Suppressor macrophage treated with lipopolysaccharide for 4 hours (primary cell): ENCODE measurements at places on chromosomes 3 and 15.

DNA sequence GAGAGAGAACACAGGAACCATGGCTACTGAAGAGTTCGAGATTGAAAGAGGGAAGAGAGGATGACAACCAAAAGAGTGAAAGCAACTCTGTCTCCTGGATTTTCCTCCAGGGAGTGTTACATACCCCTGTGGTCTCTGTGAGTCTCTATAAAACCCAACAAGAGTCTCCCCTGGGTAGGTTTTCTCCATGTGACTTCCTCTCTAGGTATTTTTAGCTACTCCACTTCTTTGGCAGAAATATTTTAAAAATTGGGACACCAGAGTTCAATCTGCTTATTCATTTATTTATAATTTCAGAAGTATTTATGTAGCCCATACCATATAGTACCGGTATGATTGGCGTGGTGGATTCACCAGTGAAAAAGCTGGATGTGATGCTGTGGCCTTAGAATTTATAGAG lies 671.7 kb upstream of the NR2F2 start:
- DNase-seq, result no peak

DNA sequence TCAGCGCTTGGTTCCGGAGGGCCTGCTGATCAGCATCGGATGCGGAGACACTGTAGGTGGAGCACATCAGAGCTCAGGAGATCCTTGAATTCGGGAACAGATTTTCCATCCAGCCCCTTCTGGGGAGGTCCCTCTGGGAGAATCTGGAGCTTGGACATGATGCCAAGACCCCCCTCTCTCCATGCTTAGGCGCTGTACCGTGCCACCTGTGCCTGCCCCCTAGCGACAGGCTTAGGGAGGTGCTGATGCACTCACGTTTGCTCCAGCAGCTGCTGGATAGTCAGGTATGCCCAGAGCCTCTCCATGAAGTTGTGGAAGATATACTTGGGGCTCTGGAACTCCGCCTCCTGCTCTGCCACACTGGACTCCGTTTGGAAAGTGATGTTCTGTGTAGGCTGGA lies 9.7 kb downstream of the ITIH4 start:
- DNase-seq, result peak; percentile 10

- DNase-seq, result no peak
These were observed 233.5 kb upstream of the AGTR1 start for GRCh38 chr3:148464246-148464645.

GRCh38 chr3:20111836-20112235 lies 71.6 kb downstream of the KAT2B start:
- no peak for DNase-seq

GRCh38 chr3:161233557-161233956 lies 12.4 kb downstream of the NMD3 start:
- DNase-seq, result no peak

- no peak for DNase-seq
These were observed 280.4 kb downstream of the ULK4 start for GRCh38 chr3:41681479-41681878.

- no peak for DNase-seq
These were observed 46.4 kb downstream of the KLF15 start for GRCh38 chr3:126310816-126311215.

DNA sequence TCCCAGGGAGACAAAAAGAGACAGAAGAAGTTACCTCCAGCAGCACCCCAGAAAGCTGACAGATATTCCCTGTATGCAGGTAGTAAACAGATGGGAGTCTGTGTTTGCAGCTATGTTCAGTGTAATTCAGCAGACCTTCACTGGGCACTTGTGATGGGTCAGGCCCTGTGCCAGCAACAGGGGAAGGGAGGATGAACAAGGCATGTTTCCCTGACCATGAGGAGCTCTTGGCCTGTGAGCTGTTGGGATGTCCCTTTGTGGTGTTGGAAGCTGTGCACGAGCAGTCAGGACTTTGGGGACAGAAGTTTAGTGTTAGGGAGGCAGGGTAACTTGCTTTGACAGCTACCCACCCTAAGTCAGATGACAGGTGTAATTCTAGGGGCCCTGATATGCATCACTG lies 106.0 kb upstream of the TRIM42 start:
- no peak for DNase-seq

DNA sequence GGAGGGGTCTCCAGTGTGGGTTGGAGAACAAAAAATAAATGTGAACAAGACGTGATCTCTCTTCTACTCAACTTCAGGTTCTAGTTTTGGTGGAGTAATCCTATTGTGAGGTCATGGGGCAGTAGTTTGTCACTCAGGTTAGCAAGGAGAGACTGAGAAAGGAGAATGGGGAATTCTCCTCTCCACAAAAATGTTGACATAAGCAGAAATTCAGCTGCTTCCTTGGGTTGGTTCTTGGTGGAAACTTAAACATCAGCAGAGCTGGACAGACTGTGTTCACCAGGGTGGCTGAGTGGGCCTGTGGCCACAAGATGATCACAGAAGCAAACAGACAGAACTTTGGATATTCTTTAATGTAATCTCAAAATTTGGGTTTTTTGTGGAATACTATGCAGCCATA lies 78.7 kb downstream of the EPHB1 start:
- no peak for DNase-seq

DNA sequence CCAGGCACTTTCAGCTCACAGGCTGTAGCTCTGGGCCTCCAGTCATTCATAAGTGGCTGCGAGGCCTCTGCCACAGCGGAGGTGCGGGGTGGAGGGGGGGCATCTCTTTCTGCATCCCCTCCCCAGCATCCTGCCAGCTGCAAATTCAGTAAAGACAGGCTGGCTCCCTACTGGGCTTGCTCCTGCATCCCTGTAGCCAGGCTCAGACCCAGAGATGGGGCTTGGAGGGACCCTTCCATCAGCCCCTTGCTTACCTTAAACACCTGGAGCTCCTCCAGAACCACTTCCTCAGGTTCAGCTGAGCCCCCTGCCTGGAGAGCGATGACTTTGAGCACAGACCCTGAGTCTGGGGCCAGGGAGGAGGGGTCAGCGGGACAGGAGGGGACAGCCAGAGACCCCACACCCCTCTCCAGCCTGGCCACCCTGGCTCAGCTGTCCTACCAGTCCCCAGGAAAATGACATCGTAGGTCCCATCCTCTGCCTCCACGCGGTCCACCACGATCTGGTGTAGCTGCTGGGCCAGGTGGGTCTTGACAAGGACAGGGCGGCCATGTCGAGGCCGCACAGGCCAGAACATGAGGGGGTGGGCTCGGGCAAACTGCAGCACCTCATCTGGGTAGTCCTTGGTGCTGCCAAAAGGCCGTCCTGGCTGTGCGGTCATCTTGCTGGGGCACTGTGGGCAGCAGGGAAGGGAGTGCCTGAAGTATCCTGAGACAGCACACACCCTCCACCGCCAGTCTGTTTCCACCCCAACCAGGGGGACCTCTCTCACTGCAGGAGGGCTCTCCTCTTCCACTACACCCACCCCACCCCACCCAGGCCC lies 5.3 kb downstream of the SEMA3G start:
- DNase-seq, result no peak

GRCh38 chr15:85910834-85911233 lies 116.1 kb upstream of the KLHL25 start:
- DNase-seq, result no peak

DNA sequence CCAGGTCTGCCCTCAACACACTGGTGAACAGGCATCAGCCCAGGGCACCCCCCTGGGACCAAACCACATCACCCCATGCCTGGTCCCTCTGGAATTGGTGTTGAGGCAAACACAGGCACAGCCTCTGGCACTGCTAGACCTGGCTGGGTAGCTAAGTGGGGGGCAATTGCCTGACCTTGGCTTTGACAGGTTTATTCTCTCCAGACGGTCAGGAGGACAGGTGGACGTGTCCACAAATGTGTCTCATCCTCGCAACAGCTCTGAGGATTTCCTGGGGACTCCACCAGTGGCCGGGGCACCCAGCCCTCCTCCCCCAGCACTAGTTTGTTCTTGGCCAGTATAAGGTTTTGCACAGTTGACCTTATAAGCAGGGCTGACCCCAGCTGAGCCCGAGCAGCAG lies 31.3 kb downstream of the TKT start:
- DNase-seq, result no peak

DNA sequence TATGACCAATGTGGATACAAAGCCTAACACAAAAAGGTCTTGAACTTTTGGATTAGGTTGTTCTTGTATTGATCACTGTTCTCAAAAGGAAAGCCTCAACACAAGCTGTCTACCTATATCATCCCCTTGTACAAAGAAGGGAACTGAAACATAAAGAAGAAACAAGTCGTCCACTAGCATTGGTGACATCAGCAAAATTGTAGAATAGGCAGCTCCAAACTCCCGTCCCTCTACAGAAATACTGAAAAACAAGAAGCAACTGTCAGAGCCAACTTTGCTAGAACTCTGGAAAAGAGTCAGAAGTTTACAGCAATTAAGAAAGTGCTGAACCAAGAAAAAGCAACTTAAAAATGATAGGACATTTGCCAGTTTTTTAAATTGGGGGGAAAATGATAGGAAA lies 7.5 kb upstream of the NR1I2 start:
- DNase-seq, result peak; percentile 48

- DNase-seq, result peak; percentile 35
These were observed 13.6 kb downstream of the MRPS25 start for GRCh38 chr3:15051531-15051930.

DNA sequence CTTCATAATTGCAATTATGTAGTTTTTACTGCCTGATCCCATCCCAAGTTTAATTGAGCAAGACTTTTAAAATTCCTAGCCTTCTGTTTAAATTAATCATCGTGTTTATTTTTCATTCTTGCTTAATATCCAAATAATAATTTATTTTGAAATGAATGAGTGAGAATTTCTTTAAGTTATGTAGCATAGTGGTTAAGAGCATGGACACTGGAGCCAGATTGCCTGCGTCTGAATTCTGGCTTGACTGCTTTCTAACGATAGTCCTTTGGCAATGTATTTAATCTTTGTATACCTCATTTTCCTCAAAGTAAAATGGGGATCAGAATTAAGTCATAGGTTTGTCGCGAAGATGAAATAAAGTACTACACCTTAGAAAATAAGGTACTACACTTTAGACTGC lies 71.4 kb downstream of the LRRC49 start:
- DNase-seq, result no peak

- DNase-seq, result peak; percentile 12
These were observed 3.6 kb downstream of the GNAT1 start for GRCh38 chr3:50194903-50195500.

DNA sequence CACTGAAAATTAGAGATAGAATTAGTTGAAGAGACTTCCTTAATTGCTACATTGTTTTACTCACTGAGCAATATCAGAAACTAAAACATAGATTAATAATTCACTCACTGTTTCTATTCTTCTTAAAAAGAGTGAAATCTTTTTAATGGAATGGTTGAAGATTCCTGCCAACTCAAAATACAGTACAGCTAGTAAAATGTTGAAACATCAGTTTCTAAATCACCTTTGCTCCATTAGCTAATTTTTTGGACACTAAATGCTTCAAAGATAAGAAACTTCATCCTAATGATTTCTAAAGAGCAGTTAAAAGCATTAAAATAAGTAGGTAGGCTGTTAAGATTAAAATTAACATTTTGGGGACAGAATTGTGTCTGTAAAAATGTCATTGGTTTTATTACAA lies 10.5 kb upstream of the NIT2 start:
- DNase-seq, result no peak

GRCh38 chr3:37494216-37494615 lies 319.8 kb upstream of the LRRFIP2 start:
- peak; percentile 24 for DNase-seq

GRCh38 chr3:152524198-152525140 lies 255.7 kb downstream of the MBNL1 start:
- DNase-seq, result peak; percentile 84

GRCh38 chr3:107619549-107619948 lies 96.8 kb downstream of the BBX start:
- no peak for DNase-seq

DNA sequence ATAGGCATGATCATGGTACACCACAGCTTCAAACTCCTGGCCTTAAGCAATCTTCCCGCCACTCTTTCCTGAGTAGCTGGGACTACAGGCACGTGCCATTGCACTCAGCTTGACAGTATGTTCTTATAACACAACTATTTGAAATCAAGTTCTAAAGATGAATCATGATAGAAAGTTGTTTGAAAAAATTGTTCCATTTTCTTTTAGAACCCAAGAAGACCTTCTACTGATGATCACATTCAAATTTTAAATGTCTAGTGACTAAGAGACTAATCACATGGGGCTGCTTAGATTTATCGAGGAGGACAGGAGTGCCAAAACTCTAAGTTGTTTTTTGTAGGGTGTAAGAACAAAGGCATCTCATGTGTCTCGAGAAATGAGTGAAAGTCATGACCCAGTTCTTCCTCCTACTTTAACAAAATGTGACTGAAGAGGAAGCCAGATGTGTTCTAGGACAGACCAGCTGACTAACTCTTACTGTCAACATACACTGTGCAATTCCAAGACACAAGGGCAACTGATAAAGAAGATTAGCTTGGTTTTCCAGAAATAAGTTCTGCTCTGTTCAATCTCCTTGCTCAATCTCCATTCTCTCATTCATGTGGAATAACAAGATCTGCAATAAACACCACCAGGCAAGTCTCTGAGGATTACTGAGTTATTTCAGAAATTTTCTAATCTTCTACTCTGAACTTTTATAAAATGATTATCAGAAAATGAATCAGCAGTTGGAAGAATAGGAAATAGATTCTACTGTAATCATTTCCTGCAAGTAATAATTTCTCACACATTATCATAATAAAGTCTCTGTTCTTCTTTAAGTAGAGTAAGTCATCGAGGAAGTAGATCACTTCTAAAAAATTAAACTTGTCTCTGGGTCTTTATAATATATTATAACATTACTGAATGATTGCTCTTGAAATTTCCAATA lies 122.6 kb upstream of the CCNL1 start:
- peak; percentile 49 for DNase-seq

- no peak for DNase-seq
These were observed 2.3 kb upstream of the PDIA5 start for GRCh38 chr3:123064506-123064905.

- no peak for DNase-seq
These were observed 95.9 kb downstream of the FRMD4B start for GRCh38 chr3:69290006-69290405.

DNA sequence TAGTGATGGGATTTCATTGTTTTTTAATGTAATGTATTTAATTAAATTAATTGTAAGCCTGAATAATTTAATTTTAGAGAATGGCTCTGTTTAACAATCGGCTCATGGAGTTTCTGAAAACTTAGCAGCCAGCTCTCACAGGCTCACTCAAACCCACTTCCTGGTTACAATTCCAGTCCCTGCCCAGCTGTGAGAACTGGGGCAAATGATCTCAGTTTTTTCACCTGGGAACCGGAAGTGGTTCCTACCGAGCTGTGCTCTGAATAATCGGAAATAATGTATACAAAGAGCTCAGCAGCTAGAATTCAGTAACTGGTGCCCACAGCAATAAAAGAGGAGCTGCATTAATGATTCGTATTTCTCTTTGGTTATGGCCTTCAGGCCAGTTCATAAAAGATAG lies 244.3 kb upstream of the MCTP2 start:
- no peak for DNase-seq
